Right lobe of liver (tissue), 6 donors: ENCODE measurements at places on chromosomes 16 and 17.

GRCh38 chr17:78977681-78977943 lies 2.1 kb downstream of the LGALS3BP start:
- no peaks in the 10 kb centered on the region for H3K36me3 ChIP-seq
- H3K4me1 ChIP-seq, result no peaks in the 10 kb centered on the region
- no peak overlapping the region for H3K4me3 ChIP-seq
- no peak for DNase-seq

- H3K4me3 ChIP-seq, result no peak overlapping the region
- no peak for DNase-seq
- H3K27ac ChIP-seq, result no peak overlapping the region
- no peaks in the 10 kb centered on the region for H3K27me3 ChIP-seq
Observed at GRCh38 chr16:86383488-86384262, 126.7 kb upstream of the FOXF1 start.

DNA sequence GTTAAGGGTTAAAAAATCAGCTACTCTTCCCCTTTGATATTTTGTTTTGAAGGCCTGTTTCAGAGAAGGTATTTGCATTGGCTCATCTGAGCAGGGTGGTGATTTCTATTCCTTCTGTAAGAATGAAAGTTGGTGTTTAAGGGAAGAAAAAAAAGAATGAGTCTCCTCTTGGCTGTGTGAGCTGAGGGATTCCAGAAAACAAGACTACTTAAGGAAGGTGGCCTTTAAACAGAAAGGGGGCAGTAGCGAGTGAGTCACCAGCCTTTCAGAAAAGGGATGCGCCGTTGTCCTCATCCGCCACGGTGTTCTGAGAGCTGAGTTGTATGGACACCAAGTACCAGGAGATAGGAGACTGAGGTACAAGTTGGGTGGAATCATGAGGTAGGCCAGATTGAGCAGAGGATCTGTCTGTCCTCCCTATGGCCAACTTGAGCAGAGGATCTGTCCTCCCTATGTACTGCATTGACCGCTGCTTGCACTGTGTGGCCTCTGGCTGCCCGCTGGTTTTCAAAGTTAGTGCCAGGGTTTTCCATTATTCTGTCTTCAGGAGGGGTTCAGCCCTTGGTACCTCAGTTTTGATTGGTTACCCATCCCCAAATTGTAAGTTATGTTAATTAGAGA lies 8.2 kb downstream of the PRKCA start:
- no peak overlapping the region for H3K4me3 ChIP-seq
- H3K27ac ChIP-seq, result no peak overlapping the region
- no peaks in the 10 kb centered on the region for H3K4me1 ChIP-seq
- no peak for DNase-seq
- H3K27me3 ChIP-seq, result no peaks in the 10 kb centered on the region

- DNase-seq, result no peak
- H3K27ac ChIP-seq, result no peak overlapping the region
- no peaks in the 10 kb centered on the region for H3K27me3 ChIP-seq
- H3K36me3 ChIP-seq, result no peaks in the 10 kb centered on the region
Observed at GRCh38 chr16:51542981-51543815, 392.1 kb upstream of the SALL1 start.

DNA sequence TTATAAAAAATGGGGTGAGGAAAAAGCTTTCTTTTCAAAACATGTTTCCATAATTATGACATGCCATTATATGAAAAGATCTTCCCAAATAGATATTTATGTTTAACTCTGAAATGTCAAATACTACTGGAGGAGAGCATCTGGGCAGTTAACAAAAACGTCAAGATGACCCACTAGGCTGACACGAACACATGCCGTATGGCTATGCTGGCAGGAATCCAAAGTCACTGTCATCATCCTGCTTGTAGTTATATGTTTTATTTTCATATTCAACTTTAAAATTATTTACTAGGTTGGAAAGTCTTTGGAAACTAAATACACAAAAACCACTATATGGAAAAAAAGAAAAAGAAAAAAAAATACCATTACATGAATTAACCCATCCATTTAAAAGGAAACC lies 27.3 kb downstream of the ANKFY1 start:
- H3K27me3 ChIP-seq, result no peaks in the 10 kb centered on the region
- H3K27ac ChIP-seq, result no peak overlapping the region
- H3K4me1 ChIP-seq, result peaks cover 25% of the 10 kb centered on the region
- no peak overlapping the region for H3K4me3 ChIP-seq
- no peak for DNase-seq
- peaks cover 5% of the 10 kb centered on the region for H3K36me3 ChIP-seq

DNA sequence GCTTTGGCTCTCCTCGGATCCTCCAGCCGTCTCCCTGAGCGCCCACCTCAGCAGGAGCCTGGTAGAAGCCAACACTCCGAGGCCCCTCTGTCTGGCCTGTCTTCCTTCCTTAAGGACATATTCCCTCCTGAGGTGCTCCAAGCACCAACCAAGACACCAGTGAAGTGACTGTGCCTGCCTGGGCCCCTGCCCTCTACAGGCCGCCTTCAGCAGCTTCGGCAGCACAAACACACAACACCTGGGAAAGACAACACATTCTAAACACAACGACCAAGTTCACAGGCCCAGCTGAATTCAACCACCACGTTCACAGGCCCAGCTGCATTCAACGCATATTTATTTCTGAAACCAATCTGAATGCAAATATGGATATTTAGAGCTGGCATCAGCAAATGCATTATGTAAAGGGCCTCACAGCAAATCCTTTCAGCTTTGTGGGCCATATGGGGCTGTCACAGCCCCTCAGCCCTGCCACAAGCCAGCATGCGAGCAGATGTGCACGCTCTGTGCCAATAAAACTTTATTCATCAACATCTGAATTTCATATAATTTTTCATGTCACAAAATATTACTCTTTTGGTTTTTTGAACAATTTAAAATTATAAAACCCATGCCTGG lies 12.2 kb downstream of the GALNS start:
- no peaks in the 10 kb centered on the region for H3K4me1 ChIP-seq
- no peak overlapping the region for H3K27ac ChIP-seq
- peaks cover 8% of the 10 kb centered on the region for H3K36me3 ChIP-seq
- no peak overlapping the region for H3K4me3 ChIP-seq

DNA sequence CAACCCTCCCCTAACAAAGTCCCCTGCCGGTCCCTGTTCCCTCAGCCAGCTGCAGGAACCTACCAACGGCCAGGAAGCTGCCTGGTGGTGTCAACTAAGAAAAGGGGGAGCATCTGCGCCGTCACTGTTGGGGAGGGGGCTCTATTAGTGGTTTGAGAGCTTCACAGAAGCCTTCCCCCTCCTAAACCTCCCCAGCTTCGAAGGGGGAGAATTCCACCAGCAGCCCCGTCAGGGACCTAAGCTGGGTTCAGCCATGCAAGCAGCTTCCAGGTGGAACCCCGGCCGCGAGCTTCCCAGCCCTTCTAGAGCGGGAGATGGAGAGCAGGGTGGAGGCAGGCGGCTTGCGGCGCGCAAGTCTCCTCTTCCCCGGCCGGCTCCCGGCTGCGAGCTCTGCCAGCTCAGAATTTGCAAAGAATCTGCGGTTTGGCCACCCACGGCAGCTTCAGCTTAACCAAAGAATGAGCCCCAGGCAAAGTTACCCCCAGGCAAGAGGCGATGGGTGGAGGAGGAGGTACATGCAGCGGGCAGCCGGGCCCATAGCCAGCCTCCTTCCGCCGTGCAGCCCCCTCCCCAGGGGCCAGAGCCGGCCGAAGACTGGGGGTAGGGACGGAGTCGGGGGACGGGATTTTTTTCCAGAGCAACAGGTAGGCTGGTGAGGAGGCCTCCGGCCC lies 33.7 kb downstream of the DDX19A start:
- H3K36me3 ChIP-seq, result no peaks in the 10 kb centered on the region
- H3K4me3 ChIP-seq, result peak overlapping the region; percentile 63

GRCh38 chr16:56849690-56850680 lies 15.0 kb upstream of the SLC12A3 start:
- peak; percentile 14 for DNase-seq
- H3K36me3 ChIP-seq, result no peaks in the 10 kb centered on the region
- H3K4me1 ChIP-seq, result no peaks in the 10 kb centered on the region
- H3K4me3 ChIP-seq, result no peak overlapping the region

DNA sequence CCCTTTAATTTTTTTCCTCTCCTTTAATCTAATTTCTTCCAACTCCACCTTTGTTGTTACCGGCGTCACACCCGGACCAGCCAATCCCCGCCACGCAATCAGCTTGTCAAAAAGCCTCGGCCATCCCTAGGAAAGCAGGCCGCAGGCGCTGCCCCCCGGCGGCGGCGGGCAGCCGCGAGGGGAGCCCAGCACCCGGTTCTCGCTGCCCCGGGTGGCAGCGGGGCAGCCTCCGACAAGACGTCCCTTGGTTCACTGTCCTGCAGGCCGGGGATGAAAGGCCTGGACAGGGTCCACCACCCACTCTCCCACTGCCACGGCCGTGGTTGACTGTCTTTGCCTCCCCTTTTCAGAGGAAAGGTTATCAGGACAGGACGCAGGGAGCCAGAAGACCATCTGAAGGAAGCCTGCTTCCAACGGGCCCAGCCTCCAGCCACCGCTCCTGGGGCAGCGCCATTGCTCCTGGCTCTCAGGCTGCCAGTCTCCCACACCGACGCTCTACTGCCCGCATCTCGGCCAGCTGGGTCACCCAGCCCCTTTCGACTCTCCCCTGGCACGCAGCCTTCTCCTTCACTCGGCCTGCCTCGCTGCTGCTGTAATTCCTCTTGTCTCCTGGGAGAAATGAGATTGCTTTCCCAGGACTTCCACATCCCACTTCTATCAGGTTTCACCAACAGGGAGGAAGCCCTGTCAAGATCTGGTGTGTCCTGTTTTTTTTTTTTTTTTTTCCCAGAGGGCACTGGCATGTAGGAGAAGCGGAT lies 2.8 kb upstream of the UBTF start:
- H3K4me3 ChIP-seq, result peak overlapping the region; percentile 82
- DNase-seq, result peak; percentile 82
- peaks cover 32% of the 10 kb centered on the region for H3K4me1 ChIP-seq
- H3K27ac ChIP-seq, result peak overlapping the region; percentile 97
- no peaks in the 10 kb centered on the region for H3K27me3 ChIP-seq
- H3K36me3 ChIP-seq, result no peaks in the 10 kb centered on the region

DNA sequence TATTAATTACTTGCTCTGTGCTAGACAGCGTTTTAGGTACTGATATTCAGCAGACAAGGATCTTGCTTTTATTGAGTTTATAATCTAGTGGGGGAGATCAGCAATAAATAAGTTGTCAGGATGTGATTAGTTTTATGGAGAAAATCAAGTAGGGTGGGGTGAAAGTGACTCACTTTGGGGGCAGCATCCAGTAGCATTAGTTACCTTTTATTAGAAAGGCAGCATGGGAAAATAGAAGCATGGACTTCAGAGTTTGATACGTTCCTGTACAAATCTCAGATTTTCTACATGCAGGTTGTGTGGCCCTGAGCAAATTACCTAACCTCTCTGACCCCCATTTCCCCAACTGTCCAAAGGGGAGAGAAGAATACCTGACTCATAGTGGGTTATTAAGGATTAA lies 42.5 kb downstream of the SPECC1 start:
- H3K27me3 ChIP-seq, result no peaks in the 10 kb centered on the region
- H3K4me1 ChIP-seq, result no peaks in the 10 kb centered on the region
- H3K36me3 ChIP-seq, result no peaks in the 10 kb centered on the region
- H3K27ac ChIP-seq, result no peak overlapping the region

- no peak for DNase-seq
- peak overlapping the region; percentile 88 for H3K4me3 ChIP-seq
- no peaks in the 10 kb centered on the region for H3K27me3 ChIP-seq
- no peaks in the 10 kb centered on the region for H3K36me3 ChIP-seq
- H3K4me1 ChIP-seq, result peaks cover 6% of the 10 kb centered on the region
- H3K27ac ChIP-seq, result peak overlapping the region; percentile 96
Observed at GRCh38 chr17:40445751-40446468, 2.7 kb downstream of the IGFBP4 start.

DNA sequence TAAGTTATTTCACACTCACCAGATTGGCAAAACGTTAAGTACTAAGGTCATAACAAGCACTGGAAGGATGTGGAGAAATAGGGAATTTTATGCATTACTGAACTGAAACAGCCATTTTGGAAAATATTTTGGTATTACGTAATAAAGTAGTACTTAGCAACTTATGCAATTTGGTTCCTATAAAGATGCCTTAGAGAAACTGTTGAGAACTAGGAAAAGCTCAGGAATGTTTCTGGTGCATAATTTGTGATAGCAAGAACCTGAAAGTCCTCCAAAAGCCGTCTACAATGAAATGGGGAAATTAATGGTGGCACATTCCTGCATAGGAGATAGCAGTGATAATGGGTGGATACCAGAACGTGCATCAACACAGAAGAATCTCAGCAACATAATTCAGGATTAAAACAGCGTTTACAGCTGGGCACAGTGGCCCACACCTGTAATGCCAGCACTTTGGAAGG lies 472.5 kb downstream of the WWOX start:
- no peak for DNase-seq
- H3K36me3 ChIP-seq, result no peaks in the 10 kb centered on the region
- H3K27me3 ChIP-seq, result no peaks in the 10 kb centered on the region

GRCh38 chr17:17737961-17738894 lies 57.0 kb downstream of the RAI1 start:
- no peaks in the 10 kb centered on the region for H3K27me3 ChIP-seq
- H3K4me3 ChIP-seq, result no peak overlapping the region
- no peak for DNase-seq
- no peak overlapping the region for H3K27ac ChIP-seq
- H3K36me3 ChIP-seq, result no peaks in the 10 kb centered on the region
- H3K4me1 ChIP-seq, result no peaks in the 10 kb centered on the region

DNA sequence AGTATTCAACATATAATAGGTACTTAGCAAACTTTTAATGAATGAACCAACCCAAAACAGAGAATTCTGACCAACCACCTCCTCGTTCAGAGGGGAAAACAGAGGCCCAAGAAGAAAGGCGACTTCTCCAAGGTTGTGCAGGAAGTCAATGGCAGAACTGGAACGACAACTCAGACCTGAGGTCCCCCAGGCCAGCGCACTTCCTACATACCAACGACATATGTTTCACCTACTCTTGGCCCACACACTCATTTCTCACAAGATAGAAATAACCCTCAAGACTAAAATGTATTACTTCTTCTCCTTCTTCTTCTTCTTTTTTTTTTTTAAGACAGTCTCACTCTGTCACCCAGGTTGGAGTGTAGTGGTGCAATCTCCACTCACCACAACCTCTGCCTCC lies 14.4 kb downstream of the CHCT1 start:
- H3K4me3 ChIP-seq, result no peak overlapping the region
- H3K27me3 ChIP-seq, result no peaks in the 10 kb centered on the region
- no peaks in the 10 kb centered on the region for H3K4me1 ChIP-seq
- no peak overlapping the region for H3K27ac ChIP-seq
- no peaks in the 10 kb centered on the region for H3K36me3 ChIP-seq
- DNase-seq, result no peak
